H4 (cell line): ENCODE measurements at places on chromosomes 11 and 22. TPM values are rescaled to one million over a fixed set of nuclear protein-coding genes. Genes with fewer than 3 reads are reported as not detected.
A peak's percentile ranks its signal among the peaks of the same experiment; 100 is the strongest.

GRCh38 chr22:49016909-49017481, 810.7 kb downstream of the BRD1 start:
- no peak for DNase-seq

The BAD gene
- 86.4 and 90.5 TPM in 2 replicates for total RNA-seq

DNA sequence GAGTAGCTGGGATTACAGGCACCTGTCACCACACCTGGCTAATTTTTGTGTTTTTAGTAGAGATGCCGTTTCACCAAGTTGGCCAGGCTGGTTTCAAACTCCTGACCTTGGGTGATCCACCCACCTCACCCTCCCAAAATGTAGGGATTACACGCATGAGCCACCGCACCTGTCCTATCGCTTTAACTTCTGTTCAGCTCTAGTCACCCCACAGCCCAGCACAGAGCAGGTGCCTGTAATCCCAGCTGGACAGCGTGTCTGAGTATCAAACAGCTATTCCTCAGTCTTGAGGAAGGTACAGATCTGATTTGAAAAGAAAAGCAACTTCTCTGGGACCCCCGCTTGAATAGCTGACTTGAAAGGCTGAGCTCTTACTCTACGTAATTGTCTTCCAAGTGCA, 149.1 kb downstream of the CTTN start:
- no peak for DNase-seq

DNA sequence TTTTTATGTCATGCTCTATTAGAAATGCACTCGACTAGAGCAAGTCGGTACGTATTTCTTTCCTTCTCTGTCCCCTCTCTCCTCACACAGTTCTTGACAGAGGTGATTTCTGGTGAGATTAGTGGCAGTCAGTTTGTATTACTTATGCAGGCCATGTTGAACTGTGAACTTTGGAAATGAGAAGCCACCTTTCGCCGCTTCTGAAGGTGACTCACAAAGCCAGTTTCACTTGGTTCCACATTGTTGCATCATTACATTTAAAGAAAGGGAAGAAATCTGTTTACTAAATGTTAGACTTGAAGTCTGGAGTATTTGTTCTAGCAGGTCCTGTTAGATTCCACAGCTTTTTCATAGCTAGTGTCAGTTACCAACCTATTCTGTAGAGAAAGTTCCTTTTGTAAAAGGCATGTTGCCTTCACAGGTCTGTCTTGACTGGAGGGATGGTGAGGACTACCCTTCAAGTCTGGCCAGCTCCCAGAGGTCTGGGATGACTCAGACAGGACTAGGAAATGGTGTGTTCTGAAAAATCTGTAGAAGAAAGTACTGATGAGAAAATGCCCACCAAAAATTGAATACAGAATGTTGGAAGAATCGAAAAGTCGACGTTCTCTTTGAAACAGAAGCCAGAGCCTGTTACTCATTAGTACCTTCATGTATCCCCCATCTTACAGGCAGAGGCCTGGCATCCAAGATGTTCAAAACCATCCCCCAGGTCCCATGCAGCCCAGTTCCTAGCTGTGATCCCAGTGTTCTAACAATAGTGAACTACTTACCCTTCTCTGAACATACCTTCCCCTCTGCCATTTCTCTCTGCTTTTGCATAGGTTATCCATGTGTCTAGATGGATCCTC, 181.4 kb downstream of the DBX1 start:
- peak; percentile 81 for DNase-seq

DNA sequence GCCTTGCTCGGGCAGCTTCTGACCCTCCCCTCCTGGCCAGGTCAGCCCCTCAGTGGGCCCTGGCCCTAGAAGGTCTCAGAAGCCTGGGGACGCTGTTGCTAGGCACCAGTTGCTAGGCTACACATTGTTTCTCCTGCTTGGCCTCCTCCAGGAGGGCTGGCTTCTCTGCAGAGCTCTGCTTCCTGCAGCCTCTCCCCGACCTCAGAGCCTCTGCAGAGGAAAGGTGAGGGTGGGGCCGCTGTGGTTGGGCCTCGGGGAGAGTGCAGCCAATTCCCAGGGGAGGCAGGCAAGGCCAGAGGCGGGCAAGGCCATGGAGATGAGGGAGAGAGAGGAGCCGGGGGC, 27.6 kb upstream of the LRRC10B start:
- peak; percentile 49 for DNase-seq

- no peak for DNase-seq
Observed at GRCh38 chr22:46916886-46917770, 154.7 kb downstream of the TBC1D22A start.
